ENCODE measurements at places on chromosomes 1 and 21.
A peak's percentile ranks its signal among the peaks of the same experiment; 100 is the strongest.

GRCh38 chr1:22064751-22065402, 12.4 kb downstream of the CDC42 start:
- no peak for DNase-seq

DNA sequence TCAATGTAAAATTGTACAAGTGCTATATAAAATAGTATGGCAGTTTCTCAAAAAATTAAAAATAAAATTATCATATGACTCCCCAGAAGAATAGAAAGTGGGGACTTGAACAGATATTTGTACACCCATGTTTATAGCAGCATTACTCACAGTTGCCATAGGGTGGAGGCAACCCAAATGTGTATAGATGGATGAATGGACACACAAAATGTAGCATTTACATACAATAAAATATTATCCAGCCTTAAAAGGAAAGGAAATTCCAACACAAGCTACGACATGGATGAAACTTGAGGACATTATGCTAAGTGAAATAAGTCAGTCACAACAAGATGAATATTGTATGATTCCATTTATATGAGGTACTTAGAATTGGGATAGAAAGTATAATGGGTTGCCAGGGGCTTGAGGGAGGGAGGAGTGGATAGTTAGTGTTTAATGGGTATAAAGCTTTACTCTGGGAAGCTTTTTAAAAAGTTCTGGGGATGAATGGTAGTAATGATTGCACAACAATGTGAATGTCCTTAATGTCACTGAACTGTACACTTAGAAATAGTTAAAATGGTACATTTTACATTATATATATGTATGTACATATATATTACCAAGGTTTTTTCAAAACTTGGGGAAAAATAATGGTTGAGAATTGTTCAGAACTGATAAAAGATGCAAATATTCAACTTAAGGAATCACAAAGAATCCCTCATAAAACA, 53.0 kb upstream of the ADORA3 start:
- no peak for DNase-seq

DNA sequence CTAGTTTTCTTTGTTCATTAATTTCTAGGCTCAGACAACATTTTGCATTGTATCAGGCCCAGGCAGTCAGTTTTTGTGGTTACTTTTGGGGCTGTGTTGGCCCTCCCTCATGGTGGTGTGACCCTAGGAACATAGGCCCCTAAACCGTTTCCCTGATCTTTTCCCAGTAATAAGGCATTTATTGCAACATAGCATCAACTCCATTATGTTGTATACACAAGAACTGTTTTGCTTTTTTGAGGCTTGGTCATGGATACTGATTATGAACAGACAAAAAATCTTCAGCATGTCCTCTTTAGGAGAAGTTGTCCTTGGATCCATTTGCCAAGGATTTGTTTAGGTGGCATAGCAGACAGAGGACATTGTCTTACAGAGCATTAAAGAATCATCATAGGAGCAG, 10.3 kb downstream of the B3GALT2 start:
- DNase-seq: no peak

DNA sequence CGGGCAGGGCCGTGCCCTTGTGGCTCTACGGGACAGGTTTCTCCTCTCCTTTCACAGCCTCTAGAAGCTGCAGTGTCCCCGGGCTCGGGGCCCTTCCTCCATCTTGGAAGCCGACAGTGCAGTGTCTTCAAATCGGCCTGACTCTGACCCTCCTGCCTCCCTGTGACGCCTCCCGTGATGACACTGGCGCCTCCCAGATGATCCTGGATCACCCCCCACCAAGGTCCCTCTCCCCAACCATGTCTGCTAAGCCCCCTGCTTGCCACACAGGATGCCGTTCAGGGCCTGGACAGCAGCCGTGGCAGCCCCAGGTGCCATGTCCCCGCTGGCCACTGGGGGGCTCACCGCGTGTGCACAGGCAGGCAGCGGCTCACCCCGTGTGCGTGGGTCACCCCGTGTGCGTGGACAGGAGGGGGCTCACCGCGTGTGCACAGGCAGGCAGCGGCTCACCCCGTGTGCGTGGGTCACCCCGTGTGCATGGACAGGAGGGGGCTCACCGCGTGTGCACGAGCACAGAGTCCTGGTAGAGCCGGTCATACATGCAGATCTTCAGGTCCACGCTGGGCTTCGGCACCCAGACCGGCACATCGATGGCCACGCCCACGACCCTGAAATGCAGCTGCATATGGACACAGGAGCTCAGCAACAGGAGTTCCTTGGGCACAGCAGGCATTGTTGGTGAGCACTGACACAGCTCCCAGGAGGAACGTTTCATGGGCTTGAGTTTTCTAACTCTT, 24.9 kb upstream of the TMEM52 start:
- peak; percentile 46 for DNase-seq

- DNase-seq: no peak
Measured at GRCh38 chr1:230390371-230390770, 35.8 kb downstream of the PGBD5 start.

Data from activated T-cell treated with anti-CD3 and anti-CD28 coated beads for 4 hours (primary cell).